D721Med (cell line): ENCODE measurements at places on chromosomes 5 and 9.

DNA sequence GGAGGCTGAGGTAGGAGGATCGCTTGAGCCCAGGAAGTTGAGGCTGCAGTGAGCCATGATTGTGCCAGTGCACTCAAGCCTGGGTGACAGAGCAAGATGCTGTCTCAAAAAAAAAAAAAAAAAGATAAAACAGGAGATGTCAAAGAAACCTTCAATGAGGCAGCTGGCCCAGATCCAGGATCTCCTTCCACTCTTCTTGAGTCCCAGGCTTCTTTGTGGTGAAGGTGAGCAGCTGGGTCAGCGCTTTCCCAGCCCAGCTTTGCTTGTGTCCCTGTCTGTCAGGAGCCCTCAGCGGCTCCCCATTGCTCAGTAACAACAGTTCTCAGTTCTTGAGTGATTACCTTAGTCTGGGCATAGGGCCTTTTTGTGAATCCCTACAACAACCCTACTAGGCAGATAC, 69.4 kb upstream of the PSD2 start:
- no peak for DNase-seq

DNA sequence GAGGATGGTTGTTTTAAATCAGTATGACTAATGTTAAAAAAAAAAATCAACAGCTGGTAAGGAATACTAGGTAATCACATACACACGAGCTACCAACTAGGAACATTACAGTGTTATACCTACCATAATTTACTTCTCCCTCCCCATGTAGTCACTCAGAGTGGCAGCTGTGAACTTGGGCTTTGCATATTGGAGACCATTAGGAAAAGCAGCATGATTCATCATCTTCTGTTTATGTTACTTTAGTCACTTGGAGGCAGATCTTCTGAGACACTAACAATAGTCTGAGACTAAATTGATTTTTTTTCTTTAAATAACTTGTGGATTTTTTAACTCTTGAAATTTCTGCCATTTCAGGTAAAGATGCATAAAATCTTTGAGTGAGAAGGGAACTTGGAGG, 141.5 kb upstream of the NR4A3 start:
- no peak for DNase-seq

GRCh38 chr9:131736431-131736830, 3.4 kb downstream of the RAPGEF1 start:
- DNase-seq, result no peak

- DNase-seq, result no peak
Observed at GRCh38 chr9:16639644-16640043, 230.8 kb downstream of the BNC2 start.

GRCh38 chr5:93399675-93400074, 181.3 kb downstream of the NR2F1-AS1 start:
- DNase-seq, result no peak
